ENCODE measurements at places on chromosomes 3 and 15.
A peak's percentile ranks its signal among the peaks of the same experiment; 100 is the strongest.

GRCh38 chr3:77158730-77159581, 119.1 kb downstream of the ROBO2 start:
- no peak for DNase-seq

GRCh38 chr3:146350852-146351251, 99.9 kb upstream of the PLSCR4 start:
- DNase-seq, result no peak

DNA sequence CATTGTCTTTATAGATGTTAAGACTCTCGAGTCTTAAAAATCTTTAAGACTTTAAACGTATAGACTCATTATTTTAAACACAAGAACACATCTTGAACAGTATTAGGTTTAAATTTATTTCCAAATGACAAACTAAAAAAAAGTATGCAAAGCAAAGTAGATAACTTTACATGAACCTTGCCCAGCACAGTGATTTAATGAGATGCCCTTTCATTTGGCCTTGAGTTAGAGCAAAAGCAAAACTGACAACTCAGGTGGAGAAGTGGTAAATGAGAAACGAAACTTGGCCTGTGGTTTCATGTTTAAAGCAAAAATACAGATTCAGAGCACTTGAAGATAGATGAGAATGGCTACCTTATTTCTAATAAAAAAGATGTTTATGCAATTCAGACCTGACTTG, 8.6 kb downstream of the GPR15 start:
- DNase-seq, result no peak

- no peak for DNase-seq
These were observed 13.1 kb downstream of the ZBTB47 start for GRCh38 chr3:42666577-42666998.

DNA sequence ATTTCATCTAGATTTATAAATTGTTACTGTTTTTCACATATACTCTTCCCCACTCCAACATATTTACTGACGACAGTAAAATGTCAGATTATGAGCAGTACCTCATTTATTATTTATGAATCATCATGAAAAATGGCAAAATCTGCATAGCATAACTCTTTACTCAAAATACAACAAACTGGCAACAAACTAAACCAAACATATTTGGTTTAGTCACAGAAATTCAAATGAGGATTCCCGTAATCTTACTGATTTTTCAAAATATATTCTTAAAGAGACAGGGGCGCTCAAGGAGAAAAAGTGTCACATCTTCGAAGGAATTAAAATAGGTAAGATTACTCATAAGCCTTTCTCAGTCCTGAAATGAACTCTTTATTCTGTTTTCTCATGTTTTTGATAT, 3.0 kb upstream of the GPR87 start:
- no peak for DNase-seq

GRCh38 chr3:157261000-157261399, 101.1 kb upstream of the CCNL1 start:
- peak; percentile 23 for DNase-seq

DNA sequence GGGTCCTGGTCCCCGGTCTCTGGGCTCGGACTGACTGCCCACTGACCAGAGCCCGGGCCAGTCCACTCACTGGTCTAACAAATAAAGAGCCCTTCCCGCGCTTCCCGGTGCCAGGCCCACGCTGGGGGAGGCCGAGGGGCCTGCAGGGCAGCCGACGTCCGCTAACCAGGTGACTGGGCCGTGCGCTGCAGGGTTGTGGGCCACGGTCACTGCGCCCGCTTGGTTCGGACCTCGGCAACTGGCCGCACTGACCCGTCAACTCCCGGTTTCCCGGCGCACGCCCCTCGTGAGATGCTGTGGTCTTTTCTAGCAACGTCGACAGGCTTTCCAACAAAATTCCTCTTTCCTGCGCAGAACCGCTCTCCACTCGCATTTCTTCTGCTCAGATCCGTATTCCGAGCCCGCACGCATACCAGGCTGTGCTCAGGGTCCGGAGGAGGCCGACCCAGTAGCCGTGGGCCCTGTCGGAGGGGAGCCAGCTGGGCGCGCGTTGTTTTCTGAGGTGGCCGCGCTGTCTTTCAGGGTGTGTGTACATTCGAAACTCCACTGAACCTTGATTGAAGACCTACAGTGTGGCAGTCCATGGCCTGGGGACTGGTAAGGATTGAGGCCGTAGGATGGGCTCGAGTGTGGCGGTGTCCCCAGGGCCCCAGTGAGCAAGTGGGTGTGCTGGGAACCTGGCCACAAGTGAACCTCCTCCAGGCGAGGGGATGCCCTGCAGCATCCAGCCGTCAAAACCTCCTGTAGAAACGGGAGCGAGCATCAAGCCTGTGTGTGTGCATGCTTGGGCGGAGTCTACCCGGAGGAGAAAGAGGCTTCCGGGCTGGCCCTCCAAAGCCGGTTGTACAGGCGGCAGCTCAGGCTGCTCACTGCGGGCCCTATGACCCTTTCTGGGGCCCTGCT, 875 bp upstream of the NT5DC2 start:
- peak; percentile 84 for DNase-seq

DNA sequence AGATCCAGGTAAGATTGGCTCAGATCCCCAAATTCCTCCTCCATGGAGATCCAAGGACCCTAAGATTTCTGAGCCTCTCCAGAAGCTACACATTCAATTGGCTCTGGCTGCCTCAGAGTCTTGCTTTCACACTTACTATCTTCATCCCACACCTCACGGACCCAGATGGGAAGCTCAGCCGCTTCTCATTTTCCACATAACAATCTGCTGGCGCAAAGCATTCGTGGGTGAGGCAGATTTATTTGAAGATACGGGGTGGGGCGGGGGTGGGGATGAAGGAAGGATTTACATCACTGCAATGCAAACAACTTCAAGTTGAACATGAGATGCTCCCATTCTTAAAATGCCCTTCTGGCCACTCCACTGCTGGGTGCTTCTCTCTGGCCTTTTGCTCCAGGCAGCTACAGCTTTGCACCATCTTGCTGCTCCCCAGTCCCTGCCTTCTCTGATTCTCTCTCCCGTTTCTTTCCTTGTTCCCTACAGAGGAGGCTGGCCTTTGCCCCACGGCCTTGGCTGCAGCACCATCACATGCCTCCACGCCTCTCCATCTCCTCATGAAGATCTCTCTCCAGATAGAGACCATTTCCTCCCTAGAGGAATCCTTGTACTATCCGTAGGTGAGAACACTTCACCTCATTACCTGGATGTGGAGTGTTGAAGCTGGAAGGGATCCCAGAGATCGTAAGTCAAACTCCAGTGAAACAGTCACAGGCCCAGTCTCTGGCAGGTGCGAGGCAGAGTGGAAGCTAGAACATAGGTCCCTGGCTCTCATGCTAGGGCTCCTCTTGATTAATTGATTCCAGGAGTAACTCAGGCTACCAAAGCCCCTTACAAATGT, 175.9 kb downstream of the RPLP1 start:
- no peak for DNase-seq

GRCh38 chr3:4741106-4741403, 238.2 kb upstream of the BHLHE40 start:
- no peak for DNase-seq

GRCh38 chr15:72472992-72473610, 1.0 kb upstream of the ARIH1 start:
- DNase-seq, result no peak

- no peak for DNase-seq
These were observed 97.3 kb downstream of the IQSEC1 start for GRCh38 chr3:12975748-12976522.

DNA sequence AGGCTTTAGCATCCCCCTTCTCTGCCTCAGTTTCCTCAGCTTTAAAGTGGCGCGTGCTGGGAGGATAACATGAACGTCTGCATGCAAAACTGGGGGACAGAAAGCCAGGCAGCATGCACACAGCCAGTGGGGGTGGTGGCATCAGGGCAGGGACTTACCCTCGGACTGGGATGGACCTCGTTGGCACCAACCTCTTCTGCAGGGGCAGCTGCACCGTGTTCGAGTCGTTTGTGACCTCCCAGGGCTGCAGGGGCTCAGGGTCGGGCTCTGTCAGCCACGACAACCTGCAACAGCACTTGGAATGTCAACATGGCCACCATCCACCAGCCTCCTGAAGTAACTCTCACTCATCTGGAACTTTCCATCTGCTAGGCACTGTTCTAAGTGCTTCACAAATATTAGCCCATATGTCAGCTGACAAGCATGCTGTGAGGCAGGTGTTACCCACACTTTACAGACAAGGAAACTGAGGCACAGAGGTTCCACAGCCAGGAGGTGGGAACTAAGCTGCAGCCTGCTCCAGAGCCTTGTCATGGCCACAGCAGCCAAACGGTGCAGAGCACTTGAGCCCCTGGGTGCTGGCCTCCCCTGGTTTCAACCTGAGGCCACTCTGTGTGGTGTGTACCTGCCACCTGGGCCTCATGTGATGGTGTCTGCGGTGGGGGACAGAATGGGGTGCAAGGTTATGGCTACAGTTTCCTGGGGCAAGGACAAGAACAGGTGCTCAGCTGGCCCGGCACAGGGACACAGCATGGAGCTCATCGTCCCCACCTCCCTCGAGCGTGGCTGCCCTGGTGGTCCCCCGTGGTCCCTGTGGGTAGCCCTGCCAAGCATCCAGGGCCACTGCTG, 6.7 kb downstream of the C3orf22 start:
- DNase-seq, result no peak

All from foreskin fibroblast (primary cell).